ENCODE measurements at places on chromosomes 16 and 17. TPM values are rescaled to one million over a fixed set of nuclear protein-coding genes. Genes with fewer than 3 reads are reported as not detected.
A peak's percentile ranks its signal among the peaks of the same experiment; 100 is the strongest.

- no peaks in the 10 kb centered on the region for H3K36me3 ChIP-seq
- H3K4me3 ChIP-seq = no peak overlapping the region
- no peak for DNase-seq
- no peak overlapping the region for H3K27ac ChIP-seq
- peaks cover 30% of the 10 kb centered on the region for H3K27me3 ChIP-seq
- H3K4me1 ChIP-seq = no peaks in the 10 kb centered on the region
These were observed 235.8 kb downstream of the MAP2K4 start for GRCh38 chr17:12256380-12256995.

DNA sequence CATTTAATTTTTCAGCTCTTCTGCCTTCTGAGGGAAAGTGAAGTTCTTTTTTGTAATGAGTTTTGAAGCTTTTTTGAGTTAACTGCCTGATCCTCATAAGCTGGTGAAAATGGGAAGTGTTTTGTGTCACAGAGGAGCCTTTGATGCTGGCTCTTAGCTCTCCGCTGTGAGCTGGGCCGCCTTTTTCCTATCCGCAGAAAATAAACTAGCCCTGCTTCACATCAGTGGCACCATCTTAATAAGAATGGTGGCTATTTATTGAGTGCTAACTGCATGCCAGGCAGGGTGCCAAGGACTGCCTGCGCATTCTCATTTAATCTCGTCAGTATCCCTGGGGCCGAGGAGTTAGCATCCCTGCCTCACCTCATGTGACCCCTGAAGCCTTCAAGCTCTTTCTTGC, 309.0 kb downstream of the CPPED1 start:
- peaks cover 5% of the 10 kb centered on the region for H3K4me1 ChIP-seq
- DNase-seq = no peak
- H3K36me3 ChIP-seq = no peaks in the 10 kb centered on the region
- no peak overlapping the region for H3K27ac ChIP-seq
- H3K27me3 ChIP-seq = no peaks in the 10 kb centered on the region
- H3K4me3 ChIP-seq = no peak overlapping the region

DNA sequence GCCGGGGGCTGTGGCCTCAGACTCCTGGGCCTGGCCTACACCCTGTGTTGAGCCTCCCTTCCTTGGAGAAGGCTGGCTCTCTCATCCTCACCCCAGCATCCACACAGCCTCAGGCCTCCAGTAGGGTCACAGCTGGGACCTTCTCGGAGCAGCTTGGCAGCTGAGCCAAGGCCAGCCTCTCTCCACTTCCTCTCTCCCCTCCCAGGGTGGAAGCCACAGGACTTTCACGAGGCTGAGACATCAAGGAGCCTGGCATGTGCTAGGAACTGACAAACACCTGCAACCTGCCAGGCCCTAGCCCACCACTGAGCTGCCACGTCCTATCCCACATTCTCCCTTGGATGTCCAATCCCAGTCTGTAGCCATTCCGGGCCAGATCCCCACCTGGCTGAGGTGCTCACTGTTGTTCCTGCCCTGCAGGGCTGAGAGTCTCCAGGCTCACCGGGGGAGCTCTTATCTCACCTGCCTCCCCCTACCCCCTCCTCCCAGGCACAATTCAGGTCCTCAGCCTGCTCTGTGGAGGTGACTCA, 3.1 kb downstream of the MMP15 start:
- peaks cover 16% of the 10 kb centered on the region for H3K4me1 ChIP-seq
- peaks cover 19% of the 10 kb centered on the region for H3K27me3 ChIP-seq
- no peak for DNase-seq
- H3K4me3 ChIP-seq = peak overlapping the region; percentile 60
- no peaks in the 10 kb centered on the region for H3K36me3 ChIP-seq

DNA sequence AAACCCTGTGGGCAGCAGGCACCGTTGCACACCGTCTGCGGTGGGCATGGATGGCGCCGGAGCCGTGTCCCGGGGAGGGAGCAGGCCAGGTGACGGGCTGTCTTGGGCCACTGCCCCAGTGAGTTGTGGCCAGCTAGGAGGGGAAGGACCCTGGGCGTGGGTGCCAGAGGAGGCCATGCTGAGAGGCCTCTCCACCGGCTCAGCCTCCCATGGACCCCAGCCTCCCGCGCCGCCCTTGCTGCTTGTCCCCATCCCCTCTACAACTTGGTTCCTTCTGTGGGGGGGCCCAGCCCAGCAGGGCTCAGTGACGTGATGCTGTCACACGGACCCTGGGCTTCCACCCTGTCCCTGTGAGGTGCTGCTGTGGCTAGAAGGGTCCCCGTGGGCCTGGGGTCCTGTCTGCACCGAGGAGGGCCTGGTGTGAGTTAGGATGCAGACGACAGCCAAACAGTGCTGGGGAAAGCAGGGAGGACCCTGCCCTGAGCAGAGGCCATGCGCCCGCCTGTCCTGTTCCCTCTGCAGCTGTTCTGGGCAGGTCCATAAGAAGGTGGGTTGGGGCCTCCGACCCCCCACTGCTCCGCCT, 11.3 kb downstream of the UBE2I start:
- no peaks in the 10 kb centered on the region for H3K4me1 ChIP-seq
- peaks cover 10% of the 10 kb centered on the region for H3K36me3 ChIP-seq

DHODH gene
- total RNA-seq = 13.1 TPM

HAS3 gene
- 3.7 TPM for total RNA-seq

Data from type B pancreatic cell (in vitro differentiated cells).